CD4-positive, alpha-beta T cell treated with Interleukin-12 subunit alpha and Interleukin-12 subunit beta, for 1 hour (primary cell): ENCODE measurements at places on chromosomes 5 and 9.

- no peak for DNase-seq
Observed at GRCh38 chr5:126395605-126396004, 27.6 kb upstream of the GRAMD2B start.

DNA sequence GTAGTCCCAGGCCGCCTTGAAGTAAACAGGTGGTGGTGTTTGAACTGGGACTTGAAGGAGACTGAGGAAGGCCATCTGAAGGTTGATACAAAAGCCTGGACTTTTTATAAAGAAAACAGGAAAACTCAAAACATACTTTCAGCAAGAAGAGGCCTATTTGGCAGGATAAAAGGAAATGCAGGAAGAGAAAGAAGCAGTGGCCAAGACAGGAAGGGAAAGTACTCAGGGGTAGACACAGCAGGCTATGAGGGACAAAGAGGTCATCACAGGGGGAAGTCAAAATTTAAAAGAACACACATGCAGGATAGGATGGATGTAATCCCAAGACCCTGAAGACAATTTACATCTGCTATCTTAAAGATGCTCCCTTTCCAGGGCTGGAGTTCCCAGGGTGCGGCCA lies 13.0 kb downstream of the TLE1 start:
- no peak for DNase-seq

DNA sequence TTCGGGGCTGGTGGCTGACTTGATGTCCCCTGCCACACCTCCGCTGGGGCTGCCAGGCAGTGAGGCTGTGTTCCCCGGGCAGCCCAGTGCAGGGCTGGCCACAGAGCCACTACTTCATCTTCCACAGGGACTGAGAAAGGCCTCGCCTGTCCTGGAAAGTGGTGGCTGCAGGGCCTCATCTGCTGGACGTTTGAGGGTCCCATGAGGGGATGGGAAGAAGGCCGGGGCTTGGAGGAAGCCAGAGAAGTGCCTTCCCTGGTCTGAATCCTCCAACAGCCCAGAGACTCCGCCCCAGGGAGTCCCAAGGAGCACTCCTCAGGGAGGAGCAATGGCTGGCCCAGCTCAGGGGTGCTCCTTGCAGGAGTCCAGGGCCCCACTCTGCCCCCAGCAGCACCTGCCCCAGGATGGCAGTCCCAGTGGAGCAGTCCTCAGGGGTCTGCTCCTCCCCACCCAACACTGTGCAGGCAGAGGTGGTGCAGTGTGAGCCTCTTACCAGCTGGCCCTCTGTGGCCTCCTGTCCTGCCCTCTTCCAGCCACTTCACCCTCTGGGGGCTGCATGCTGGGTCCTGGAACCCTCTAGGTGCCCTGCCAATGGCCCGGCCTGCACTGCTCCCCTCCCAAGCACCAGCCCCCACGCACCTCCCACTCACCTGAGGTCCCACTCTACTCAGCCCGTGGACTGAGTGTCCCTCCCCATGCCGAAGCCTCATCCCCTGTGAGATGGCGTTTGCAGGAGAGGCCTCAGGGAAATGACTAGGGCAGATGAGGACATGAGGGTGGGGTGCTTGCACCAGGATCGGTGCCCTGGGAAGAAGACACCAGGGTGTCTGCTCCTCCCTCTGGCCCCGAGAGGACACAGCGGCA lies 47.3 kb upstream of the COL5A1 start:
- no peak for DNase-seq

- no peak for DNase-seq
Observed at GRCh38 chr5:126300293-126300692, 122.9 kb upstream of the GRAMD2B start.

DNA sequence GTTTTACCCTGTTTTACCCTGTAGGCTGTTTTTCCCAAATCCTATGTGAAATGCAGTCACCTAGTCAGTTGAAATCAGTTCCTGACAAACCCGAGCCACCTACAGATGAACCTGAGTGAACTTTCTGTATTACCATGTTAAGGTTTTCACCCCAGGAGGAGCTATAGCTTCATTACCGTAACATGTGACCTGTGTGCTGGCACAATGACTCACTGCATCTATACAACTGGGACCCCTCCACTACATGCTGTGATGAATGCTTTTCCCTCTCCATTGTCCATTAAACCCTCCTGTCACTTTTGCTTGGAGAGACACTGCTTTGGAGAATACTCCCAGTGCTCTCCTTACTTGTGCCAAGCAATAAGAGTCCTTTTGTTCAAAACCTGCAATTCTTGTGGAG lies 1974.8 kb downstream of the EFNA5 start:
- DNase-seq: no peak

GRCh38 chr9:131635285-131635684 lies 90.0 kb downstream of the PRRT1B start:
- peak; percentile 84 for DNase-seq

- no peak for DNase-seq
Observed at GRCh38 chr5:174411479-174411819, 312.9 kb upstream of the MSX2 start.

DNA sequence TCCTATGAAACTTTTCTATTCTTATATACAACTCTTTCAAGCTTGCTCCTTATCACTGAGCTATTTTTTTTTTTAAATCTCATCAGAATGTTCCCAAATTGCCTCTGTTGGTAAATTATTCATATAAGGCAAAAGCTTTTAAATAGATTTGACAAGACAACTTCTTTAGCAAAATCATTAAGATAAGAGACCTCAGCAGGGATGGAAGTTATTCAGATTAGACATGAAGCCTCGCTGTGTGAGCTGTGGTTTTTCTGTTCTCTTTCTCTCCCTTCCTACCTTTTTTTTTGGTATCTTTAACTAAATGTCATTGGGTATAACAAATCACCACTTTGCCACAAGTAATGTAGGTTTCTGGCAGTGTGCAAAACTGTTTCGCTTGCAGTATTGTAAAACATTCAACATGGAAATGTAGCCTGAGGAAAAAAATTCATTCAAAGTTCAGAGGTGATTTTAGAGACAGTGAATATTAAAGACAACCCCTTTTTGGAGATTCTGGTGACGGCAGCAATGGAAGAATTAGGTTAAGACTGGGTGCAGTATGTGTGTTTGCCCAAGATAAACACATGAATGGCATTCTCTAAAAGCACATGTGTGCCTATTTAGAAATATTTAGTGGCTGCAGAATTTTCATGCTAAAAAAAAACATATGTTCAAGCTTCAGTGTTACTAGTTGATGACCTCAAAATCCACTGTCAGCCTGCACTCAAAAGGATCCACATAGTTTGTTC lies 467.1 kb downstream of the ZNF608 start:
- no peak for DNase-seq

GRCh38 chr9:93010704-93011103 lies 47.8 kb upstream of the SUSD3 start:
- DNase-seq: no peak

GRCh38 chr9:14768405-14769229 lies 46.1 kb upstream of the CER1 start:
- DNase-seq: peak; percentile 16

GRCh38 chr5:40787986-40788385 lies 10.2 kb downstream of the PRKAA1 start:
- no peak for DNase-seq

GRCh38 chr5:50726475-50727148 lies 60.2 kb downstream of the PARP8 start:
- no peak for DNase-seq

DNA sequence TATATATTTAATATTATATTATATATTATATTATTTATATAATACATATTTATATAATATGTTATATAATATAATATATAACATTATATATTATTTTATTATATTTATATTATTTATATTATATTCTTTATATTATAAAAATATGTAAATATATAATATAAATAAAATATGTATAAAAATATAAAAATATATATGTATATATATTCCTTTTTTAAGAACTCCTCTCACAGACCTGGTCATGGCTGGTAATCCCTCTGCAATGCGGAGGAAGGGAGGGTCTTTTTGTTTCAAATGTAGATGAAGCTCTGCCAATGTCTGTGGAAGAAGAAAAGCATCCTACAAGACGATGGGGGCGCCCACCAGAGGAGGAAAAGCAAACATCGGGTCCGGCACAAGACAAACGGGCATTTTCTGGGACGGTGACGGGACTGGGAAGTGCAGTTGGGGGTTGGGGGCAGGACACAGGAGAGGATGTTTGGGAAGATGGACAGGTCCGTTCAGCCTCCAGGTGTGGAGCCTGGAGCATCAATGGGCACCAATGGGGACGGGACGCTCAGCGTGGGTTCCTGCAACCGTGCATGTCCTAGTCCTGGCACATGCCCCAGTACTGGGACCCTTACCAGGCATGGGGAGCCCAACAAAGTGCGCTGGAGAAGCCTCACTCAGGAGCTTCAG lies 194.0 kb downstream of the IRX1 start:
- DNase-seq: no peak

DNA sequence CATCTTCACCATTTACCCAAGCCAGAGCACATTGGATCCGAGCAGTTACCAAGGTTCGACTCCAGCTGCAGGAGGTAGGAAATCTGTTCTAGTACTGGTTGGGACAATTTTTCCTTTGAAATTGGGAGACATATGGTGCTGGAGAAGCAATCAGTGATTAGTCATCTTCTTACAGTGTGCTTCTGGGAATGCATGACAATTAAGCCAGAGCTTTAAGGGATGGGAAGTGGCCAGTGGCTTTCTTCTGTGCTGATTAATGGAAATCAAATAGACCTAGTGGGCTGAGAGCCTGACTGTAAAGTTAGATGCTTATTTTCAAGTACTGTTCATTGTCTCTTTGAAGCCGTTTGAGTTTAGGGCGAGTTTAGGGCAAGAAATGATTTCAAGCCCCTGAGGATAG lies 152.1 kb downstream of the UNC13B start:
- no peak for DNase-seq

- no peak for DNase-seq
Observed at GRCh38 chr9:31574006-31574765, 810.3 kb upstream of the ACO1 start.

DNA sequence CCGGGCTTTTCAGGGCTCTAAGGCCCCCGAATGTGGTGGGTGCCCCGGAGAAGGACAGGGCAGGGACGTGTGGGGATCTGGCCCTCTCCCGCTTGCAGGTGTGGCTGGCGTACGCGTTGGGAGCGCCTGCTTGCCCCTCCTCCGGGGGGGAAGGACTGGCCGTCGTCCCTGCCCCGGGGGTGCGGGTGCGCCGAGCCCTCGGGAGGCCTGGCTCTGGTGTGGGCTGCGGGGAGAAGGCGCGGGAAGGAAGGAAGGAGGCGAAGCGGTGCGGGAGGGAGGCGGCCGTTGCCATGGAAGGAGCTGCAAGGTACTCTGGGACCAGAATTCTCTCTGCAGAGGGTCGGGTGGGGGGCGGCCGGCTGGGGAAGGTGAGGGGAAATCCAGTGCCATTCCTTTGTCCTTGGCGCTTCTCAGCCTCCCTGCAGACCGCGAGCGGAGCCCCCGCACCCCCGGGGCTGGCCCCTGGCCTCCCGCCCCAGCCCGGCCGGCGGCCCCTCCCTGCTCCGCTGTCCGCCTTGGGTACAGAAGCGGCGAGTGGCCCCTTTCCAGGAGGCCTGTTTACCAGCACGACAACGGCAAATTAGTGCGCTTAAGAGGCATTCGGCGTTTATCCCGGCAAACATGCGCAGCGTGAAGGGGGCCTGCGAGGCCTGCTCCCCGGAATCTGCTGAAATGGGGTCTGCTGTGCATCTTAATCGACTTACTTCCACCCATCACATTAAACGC lies 67.1 kb upstream of the UNC5A start:
- DNase-seq: no peak

DNA sequence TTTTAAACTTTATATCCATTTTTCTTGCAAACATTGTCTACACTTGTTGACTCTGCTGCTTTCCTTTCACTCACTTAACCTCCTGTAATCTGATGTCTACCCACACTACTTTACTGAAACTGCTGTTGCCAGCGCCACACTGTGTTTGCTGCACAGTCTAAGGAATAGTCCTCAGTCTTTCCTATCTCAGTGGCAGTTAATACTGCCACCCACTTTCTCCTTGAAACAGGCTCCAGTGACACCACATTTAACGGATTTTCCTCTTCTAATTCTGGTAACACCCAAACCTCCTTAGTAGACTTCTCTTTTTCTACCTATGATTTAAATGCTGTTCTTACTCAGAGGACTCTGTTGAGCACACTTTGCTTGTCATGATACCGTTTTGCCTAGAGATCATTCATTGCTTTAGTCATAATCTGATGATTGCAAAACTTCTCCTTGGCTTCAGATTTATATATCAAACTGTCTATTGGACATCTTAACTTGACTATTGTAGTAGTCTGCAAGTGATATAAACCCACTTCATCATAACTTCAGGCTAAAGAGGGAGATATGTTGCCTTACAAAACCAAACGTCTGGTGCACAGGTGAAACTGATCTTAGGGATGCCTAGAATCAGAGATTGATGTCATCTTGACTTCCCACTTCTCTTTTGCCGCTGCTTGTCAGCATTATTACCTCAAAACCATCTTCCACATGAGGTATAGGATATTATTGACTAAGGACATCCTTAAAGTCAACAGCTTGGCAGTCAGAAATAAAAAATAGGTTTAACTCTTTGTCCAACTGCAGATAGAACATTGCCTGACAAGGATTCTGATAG lies 94.1 kb downstream of the CDC42SE2 start:
- DNase-seq: peak; percentile 56

DNA sequence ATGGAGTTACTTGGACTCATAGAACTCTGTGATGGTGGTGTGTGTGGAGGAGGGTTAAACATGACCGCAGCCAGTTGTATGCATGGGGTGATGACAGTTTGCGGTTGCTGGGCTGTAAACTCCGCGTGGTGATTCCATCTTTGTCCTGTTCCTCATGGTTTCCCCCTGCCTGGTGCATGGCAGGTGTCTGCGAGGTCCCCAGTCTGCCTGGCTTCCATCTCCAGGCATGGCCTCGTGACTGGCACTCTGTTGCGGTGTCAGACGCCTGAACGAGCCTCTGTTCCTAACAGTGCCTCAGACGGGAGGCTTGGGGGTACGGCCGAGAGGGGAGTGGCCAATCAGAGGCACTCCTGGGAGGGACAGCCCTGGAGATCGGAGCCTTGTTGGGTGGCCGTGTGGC lies 33.9 kb upstream of the SH3PXD2B start:
- DNase-seq: no peak

DNA sequence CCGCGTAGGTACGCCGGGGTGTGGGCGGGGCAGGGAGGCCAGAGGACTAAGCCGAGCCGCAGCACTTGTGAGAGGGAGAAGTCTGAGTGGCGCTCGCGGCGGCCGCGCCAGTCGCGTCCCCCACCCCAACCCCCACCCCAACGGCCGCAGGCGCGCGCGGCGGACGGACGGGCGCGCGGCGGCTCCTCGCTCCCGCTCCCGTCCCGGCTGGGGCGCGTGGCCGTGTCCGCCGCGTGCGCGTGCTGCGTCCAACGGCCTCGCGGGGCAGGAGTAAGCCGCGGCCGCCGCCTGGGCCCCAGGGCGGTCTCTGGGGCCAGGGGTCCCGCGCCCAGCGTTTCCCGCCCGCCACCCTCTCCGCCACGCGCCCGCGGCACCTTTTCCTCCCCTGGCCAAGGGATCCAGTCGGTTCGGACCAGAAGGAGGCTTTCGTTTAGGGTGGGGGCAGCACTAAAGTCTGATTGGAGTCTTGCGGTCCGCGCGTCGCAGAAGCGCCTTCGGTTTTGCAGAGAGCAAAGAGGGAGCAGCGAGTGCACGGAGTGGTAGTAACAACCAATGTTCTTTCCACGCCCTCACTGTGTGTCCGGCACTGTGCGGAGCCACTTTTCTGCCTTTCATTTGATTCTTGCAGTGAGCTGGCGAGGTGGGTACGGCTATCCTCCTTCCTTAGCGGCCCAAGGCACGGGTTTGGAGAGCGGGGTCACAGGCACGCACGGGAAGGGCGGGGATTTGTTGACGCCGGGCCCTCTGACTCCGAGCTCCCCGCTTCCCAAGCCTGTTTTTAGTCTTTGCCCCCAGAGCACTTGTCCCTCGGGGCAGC lies 483 bp downstream of the G3BP1 start:
- DNase-seq: peak; percentile 42
